ENCODE measurements at places on chromosomes 4 and X.

DNA sequence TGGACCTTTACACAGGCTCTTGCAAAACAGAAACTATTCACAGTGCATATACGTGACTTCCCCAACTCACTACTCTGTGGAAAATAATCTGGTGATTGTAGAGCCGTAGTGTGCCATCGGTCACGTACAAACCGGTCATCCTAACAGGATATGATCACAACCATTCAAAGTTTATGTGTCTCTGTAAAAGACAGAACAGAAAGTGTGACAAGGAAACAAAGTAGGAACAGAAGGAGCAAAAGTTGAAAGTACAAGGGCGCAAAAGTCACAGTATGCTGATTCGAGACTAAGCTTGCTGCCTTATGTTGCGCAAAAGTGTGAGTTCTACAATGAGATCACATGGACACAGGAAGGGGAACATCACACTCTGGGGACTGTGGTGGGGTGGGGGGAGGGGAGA lies 18.6 kb downstream of the MEPE start:
- no peak for DNase-seq

- DNase-seq: no peak
These were observed 98.6 kb downstream of the RBM47 start for GRCh38 chr4:40530961-40531635.

DNA sequence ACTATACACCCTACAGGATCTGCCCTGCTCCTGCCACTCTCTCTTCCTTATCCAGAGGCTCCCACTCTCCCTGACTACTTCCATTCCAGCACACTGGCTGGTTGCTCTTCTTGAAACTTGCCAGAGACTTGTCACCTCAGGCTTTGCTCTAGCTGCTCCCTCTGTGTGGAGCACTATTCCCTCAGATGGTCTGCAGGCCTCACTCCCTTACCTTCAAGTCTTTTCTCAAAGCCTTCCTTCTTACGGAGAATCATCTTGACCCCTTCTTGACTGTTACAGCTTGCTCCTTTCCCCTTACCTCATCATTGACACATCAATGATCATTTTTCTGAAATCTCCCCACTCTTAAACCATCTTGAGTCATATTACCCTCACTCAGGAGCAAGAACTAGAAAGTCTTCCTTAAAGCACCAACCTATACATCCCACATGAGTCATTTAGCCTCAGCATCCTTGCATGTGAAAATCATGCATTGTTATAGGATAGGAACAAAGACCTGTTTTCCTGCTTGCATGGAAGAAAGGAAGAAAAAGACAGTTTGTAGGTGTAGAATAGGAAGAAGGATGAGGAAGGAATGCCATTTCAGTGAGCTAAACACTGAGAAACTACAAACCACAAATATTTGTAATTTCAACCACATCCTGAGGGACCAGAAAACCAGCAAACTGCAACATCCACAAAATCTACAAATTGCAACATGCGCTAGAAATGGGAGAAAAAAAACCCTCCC lies 55.7 kb downstream of the ANTXR2 start:
- DNase-seq: no peak

DNA sequence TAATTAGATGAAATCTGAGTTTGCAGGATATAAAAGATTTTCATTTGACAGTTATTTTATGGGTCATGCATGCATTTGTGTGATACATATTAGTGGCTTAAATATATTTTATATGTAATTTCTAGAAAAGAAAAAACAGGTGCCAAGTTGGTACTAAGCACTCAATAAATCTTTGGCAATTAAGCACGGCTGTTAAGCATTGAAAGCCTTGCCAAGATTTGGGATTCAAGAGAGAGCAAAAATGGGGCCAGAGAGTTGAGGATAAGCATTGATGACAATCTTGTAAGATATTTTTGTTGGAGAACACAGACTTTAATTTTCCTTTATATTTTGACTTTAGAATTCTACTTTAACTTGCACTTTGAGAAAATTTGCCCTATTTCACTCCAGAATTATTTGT lies 249.8 kb upstream of the MAD2L1 start:
- DNase-seq: no peak
